ENCODE measurements at places on chromosomes 1 and 21.

DNA sequence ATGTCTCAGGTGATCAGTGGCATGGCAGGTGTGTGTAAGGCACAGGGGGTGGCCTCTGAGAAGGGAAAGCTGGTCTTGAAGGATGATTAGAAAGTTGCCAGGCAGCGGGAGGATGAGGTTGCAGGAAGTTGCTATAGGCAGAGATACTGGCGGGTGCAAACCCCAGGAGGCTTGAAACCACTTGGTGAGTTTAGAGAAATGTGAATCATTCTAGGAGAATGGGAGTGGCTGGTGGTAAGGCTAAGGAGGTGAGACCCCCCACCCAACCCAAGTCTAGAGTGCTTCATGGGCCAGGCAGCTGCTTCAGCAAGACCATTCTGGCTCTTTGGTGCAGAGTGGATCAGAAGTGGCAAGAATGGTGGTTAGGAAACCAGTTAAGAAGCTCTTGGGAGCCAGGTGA, 9.0 kb downstream of the SH2D2A start:
- DNase-seq: no peak

GRCh38 chr21:39441502-39442475, 3.8 kb downstream of the LCA5L start:
- DNase-seq: peak; percentile 68

DNA sequence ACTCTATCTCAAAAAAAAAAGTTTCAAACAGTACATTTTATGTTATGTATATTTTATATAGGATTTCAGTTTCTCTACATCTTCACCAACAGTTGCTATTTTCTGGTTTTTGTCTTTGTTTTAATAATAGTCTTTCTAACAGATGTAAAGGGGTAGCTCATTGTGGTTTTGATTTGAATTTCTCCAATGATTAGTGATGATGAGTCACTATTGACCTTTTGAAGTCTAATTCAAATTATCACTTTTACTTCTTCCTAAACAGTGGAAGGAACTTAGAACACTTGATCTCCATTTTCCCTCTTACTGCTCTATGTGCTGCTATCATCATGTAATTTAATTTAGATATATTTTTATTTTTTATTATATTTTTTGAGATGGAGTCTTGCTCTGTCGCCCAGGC, 31.7 kb upstream of the SHCBP1L start:
- no peak for DNase-seq

- no peak for DNase-seq
Measured at GRCh38 chr1:207140536-207140935, 36.5 kb downstream of the C4BPA start.

GRCh38 chr1:25748531-25749205, 51.3 kb upstream of the SELENON start:
- no peak for DNase-seq

GRCh38 chr21:34792504-34793089, 123.8 kb downstream of the CLIC6 start:
- no peak for DNase-seq

DNA sequence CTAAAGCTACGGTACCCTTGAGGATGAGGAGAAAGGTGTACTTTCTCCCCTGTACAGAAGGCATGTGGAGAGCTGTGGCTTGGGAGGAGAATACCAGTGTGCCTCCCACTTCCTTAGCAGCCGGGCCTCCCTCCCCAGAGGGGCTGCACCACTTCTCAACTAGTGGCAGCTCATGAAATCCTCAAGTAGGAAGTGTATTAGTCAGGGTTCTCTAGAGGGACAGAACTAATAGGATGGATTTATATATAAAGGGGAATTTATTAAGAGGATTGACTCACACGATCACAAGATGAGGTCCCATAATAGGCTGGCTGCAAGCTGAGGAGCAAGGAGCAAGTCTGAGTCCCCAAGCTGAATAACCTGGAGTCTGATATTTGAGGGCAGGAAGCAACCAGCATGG, 53.1 kb upstream of the PPP2R5A start:
- no peak for DNase-seq

DNA sequence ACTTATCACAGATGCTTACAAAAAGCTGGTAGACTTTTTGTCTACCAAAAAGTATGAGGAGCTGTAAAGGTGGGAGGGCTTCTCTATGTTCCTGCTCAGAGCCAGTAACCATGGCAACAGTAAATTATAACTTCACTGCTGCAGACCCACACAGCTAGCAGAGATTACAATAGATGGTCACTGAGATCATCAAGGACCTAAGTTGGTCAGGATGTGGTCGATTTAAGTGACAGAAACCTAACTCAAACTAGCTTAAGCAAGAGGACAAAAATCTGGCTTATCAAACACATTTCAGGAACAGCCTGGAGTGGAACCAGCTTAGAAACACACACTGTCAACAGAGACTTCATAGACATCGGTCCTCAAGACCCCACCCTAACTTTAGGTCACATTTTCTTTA, 113.4 kb upstream of the ATP1A1 start:
- no peak for DNase-seq

DNA sequence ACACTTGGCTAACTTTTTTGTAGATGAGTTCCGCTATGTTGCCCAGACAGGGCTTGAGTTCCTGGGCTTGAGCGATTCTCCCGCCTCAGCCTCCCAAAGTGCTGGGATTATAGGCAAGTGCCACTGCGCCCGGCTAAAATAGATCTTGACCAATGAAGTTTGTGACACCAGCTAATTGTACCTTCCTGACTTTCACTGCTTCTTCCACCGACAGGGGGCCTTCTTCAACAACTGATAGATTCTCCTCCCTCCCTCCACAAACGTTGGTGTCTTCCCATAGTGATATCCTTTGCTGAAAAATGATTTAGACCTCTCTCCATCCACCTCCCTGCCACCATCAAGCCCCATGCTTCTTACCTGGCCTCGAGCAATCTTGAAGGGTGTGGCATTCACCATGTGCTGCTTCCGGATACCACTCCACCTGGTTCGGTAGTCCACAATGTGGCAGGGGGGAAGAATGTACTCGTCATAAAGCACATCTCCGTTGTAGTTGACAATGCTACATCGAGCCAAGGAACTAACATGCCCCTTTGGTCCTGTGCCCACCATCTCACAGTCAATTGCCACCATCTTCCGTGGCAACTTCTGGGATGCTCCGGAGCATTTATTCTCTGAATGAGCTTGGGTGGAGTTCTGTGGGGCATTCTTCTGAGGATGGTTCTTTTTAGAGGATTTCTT, 1.6 kb upstream of the METTL25B start:
- DNase-seq: peak; percentile 77

DNA sequence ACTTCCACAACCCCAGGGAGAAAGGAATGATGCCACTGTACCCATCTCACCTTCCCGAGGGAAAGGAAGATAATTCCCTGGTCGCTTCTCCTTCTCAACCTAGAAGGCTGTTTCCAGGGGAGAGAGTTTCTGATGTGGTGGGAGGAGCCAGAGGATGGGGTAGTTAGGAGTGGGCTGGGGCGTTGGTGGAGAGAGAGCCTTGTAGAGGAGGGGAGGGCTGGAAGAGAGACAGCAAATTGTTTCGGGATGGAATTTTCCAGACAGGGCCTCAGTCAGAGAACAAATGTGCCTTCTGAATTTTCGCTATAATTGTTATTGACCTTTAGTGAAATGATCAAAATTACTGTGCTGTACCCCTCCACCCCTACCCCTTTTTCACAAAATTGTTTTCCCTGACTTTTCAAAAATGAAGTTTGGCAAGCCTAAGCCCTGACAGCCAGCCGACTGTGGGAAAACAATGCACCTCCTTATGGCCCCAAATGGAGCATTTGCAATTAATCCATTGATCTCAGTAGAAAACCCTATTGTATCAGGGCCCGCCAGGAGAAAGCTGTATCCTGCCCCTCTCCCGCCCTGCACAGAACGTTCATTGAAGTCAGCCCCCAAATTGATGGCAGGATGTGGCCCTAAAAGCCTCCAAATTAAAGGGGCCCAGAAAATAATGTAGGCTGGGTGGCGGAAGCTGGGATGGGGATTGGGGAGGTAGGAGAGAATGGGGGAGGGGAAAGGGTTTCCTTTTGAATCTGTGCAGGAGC, 69.1 kb upstream of the JUN start:
- DNase-seq: no peak

DNA sequence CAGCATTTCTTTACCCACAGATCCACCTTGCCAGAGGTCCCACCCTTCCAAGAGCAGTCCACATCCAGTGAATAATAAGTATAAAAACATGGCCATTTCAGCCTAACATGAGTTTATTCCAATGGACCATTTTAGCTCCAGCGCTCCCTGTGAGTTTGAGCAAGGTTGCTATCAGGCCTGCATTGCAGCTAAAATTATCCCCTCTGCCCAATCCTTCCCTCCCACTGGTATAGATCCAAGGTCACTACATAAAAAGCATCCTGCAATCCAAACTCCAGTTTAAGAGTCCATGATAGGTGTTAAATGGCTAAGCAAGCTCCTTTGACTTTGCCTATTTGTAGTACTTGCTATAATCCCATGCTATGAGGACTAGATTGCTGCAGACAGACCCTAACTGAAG, 35.6 kb downstream of the SLC5A9 start:
- DNase-seq: no peak

GRCh38 chr1:54163051-54163450, 10.3 kb upstream of the CDCP2 start:
- no peak for DNase-seq

DNA sequence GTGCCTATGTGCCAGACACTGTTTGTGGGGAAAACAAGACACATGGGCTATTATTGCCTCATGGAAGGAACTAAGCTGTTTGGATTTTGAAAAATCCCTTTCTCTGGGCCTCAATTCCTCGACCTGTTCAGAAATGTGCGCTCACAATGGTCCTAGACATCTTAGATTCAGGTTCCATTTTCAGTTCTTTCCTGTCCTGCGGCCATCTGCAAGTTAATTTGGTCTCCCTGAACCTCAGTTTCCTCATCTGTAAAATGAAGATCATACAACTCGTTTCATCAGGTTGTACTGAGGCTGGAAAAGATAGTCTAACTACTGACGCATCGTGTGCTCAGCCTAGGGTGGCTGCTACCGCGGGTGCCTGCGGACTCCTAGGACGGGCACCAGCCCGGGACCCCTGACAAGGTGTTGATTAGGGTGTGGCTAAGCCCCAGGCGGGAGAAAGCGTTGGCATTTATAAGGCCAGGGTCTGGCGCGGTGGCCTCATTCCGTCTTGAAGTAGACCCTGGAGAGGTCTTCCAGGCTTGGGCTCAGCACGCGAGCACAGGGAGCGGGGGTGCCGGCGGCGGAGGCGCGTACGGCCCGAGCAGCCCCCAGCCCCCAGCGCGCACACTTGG, 493 bp upstream of the ELOA start:
- DNase-seq: no peak
